CD4-positive, alpha-beta T cell treated with Interleukin-15 for 4 hours (primary cell): ENCODE measurements at places on chromosomes 16 and 17.

GRCh38 chr17:39937447-39937846, 9.9 kb downstream of the LRRC3C start:
- no peak for DNase-seq

DNA sequence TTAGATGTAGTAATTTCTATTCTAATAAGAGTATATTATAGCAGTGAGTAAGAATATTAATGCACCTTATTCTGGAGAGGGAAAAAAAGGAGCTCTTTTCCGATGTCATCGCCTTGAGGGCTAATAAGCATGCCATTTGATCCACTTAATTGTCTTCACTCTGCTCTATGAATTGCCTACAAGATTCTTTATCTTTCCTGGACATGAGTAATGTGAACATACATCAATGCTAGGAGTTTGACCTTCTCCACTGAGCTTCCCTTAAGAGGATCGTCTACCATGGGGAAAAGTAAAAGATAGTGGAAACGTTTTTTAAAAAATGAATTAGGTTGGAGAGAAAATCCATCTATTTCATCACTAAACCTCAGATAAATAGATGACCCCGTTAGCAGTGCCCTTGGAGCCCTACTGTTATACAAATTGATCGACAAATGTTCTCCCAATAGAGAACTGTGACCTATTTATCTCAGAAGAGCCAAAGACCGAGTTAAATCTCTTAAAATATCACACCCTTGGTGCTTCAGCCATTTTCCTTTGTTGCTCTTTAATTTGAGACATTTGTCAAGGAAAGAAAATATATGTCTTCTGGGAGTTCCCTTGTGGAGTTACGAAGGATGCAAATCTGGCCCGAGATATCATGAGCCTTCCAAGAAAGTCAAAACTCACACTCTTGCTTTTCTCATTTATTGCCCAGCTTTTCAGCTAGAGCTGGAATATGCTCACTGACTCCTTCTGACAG, 898.5 kb downstream of the KCNJ2 start:
- no peak for DNase-seq

DNA sequence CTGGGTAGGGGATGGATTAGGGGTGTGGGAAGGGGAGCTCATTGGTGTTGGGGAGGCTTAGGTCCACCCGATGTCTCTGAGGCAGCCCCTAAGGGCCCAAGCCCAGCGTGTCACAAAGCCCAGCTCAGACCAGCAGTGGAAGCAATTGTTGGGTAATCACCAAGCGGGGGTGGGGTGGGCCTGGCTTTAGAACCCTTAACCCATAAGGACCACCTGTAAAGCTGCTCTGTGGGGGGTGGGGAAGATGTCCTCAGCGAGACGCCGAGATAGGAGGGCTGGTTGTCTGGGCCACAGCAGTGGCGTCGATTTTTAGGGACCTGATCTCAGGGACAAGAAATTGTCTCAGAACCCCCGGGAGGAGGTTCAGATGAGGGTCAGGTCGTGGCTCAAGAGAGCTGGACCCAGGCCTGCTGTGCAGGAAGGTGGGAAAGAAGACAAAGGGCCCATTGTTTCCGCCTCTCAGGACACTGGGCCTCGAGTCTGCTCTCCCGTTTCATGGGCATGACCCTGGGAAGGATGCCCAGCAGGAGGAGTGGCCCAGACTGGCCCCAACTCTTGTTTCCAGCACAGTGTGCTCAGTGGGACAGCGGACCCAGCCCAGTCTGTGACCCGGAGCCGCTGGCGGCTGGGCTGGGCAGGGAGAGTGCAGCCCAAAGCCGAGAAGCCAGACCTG, 15.9 kb downstream of the ST6GALNAC2 start:
- DNase-seq, result no peak

- DNase-seq, result peak; percentile 62
These were observed 912 bp downstream of the USP22 start for GRCh38 chr17:21041741-21042457.

DNA sequence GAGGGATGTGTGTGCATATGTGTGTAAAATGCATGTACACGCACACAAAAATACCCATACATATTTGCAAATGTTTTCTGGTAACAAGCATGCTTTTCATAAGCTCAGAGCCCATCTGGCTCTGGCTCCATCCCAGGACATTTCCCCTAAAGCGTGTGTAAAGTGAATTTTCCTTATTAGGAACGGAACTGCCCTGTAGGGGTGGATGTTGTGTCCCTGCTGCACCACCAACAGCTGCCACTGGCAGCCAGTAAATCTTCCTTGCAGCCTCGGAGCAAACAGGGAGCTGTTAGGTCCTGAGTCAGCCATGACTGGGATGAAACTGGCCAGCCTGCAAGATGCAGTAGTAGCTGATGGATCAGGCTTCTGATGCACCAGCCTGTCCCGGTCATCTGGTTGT, 393.5 kb downstream of the UTP18 start:
- DNase-seq, result no peak

DNA sequence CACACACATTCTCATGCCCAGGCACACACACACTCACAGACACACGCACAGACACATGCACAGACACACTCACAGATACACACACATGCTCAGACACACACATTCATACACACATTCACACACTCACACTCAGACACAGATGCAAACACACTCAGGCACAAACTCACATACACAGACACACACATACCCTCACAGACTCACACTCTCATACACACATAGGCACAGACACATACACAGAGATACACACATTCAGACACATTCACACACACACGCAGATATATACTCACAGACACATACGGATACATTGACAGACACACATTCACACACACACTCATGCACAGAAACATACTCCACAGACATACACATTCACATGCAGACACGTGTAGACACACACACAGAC, 89.6 kb downstream of the RBFOX3 start:
- DNase-seq, result no peak
